ENCODE measurements at places on chromosomes 5 and 9. TPM values are rescaled to one million over a fixed set of nuclear protein-coding genes. Genes with fewer than 3 reads are reported as not detected.

Gene SCGB3A2
- total RNA-seq: not detected

Gene TMOD1
- 0.55 TPM for total RNA-seq

Gene TRIP13
- total RNA-seq: 47.5 TPM

Gene PROB1
- 0.59 TPM for total RNA-seq

- peak; percentile 35 for DNase-seq
- H3K4me1 ChIP-seq: peaks cover 14% of the 10 kb centered on the region
- no peak overlapping the region for H3K27ac ChIP-seq
- no peaks in the 10 kb centered on the region for H3K27me3 ChIP-seq
Observed at GRCh38 chr9:133148199-133149129, 15.2 kb downstream of the GBGT1 start.

DNA sequence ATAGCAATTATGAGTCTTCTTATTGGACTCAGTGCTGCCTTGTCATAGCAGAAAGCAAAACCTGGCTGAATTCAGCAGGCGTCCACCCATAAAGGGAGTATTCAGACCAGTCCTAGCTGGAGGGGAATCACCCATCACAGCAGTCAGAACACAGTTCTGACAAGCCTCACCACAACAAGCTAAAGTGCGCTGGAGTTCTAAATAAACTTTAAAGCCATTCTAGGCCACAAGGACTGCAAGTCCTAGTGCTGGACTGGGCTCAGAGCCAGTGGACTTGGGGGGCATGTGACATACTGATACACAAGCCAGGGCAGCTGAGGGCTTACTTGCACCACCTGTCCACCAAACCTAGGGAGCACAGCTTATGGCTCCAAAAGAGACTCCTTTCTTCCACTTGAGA is 115.3 kb upstream of the PCSK5 start:
- no peaks in the 10 kb centered on the region for H3K4me1 ChIP-seq
- no peak overlapping the region for H3K27ac ChIP-seq
- no peaks in the 10 kb centered on the region for H3K36me3 ChIP-seq
- DNase-seq: peak; percentile 36

DNA sequence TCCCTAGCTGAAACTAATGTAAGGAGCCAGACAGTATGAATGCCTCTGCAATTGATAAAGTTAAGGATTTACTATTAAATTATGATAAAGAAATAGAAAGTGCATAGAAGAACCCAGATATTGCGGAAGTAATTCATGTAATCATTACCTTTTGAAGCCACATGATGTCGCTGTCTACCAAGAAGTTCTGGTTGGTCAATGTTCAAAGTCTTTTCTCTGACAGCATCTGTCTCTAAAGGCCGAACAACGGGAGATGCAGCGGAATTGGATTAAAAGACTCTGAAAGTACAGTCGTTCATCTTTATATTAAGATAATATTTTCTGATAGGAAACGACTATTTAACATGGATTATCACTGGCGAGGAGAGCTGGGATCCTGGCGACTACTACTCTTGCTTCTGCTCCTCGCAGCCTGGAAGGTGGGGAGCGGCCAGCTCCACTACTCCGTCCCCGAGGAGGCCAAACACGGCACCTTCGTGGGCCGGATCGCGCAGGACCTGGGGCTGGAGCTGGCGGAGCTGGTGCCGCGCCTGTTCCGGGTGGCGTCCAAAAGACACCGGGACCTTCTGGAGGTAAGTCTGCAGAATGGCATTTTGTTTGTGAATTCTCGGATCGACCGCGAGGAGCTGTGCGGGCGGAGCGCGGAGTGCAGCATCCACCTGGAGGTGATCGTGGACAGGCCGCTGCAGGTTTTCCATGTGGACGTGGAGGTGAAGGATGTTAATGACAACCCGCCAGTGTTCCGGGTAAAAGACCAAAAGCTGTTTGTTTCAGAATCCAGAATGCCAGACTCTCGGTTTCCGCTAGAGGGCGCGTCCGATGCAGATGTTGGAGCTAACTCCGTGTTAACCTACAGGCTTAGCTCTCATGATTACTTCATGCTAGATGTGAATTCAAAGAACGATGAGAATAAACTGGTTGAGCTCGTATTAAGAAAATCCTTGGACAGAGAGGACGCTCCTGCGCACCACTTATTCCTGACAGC is at the start of gene PCDHA8:
Gene PCDHA8, plus strand, starts transcription at position 210 of the 985 bp plus-strand sequence. Its CDS starts 135 bp downstream, at position 345.
- no peaks in the 10 kb centered on the region for H3K27me3 ChIP-seq
- peak; percentile 62 for DNase-seq
- no peak within 1 kb of the TSS for H3K4me3 ChIP-seq

DNA sequence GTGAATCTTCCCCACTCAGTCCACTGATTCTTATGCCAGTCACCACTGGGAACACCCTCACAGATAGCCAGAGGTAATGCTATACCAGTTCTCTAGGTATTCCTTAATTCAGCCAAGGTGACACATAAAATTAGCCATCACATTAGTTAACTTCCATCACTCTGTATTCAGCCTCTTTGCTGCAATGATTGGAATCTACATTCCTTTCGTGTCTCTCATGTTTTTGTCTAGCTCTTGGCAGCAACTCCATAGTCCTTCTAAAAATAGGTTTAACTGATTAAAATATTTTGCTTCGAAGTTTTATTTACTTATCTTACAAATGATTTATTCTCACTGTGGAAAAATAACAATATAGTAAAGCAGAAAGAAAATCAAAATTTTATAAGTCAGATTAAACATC is 19.6 kb upstream of the RNF20 start:
- H3K4me1 ChIP-seq: peaks cover 5% of the 10 kb centered on the region
- no peaks in the 10 kb centered on the region for H3K36me3 ChIP-seq
- H3K4me3 ChIP-seq: no peak overlapping the region
- H3K27me3 ChIP-seq: no peaks in the 10 kb centered on the region

- no peaks in the 10 kb centered on the region for H3K4me1 ChIP-seq
- H3K36me3 ChIP-seq: no peaks in the 10 kb centered on the region
- H3K4me3 ChIP-seq: no peak overlapping the region
- H3K27me3 ChIP-seq: no peaks in the 10 kb centered on the region
- H3K27ac ChIP-seq: peak overlapping the region; percentile 27
- DNase-seq: no peak
Observed at GRCh38 chr5:9188131-9188530, 357.7 kb downstream of the SEMA5A start.

- H3K36me3 ChIP-seq: peaks cover 6% of the 10 kb centered on the region
- no peak overlapping the region for H3K27ac ChIP-seq
- peaks cover 31% of the 10 kb centered on the region for H3K4me1 ChIP-seq
- H3K27me3 ChIP-seq: no peaks in the 10 kb centered on the region
- DNase-seq: no peak
Observed at GRCh38 chr9:114178756-114179450, 23.6 kb downstream of the COL27A1 start.

DNA sequence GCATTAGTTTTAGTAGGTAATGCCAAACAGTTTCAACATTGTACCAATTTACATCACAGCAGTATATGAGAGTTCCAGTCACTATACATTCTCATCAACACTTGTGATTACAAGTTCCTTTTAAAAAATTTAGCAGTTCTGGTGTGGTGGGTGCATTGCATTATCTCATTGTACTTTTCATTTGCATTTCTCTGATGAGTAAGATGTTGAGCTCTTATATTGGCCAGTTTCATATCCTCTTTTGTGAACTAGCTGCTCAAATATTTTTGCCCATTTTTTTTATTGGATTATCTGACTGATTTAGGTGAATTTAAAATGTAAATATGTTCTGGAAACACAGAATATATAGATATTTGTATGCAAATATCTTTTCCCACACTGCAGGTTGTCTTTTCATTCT is 160.9 kb upstream of the NR3C1 start:
- DNase-seq: no peak
- H3K27ac ChIP-seq: no peak overlapping the region
- H3K4me3 ChIP-seq: no peak overlapping the region
- no peaks in the 10 kb centered on the region for H3K36me3 ChIP-seq

- H3K4me3 ChIP-seq: no peak overlapping the region
- no peak overlapping the region for H3K27ac ChIP-seq
- DNase-seq: no peak
- no peaks in the 10 kb centered on the region for H3K4me1 ChIP-seq
- H3K36me3 ChIP-seq: no peaks in the 10 kb centered on the region
Observed at GRCh38 chr9:76741524-76741923, 22.7 kb upstream of the PCA3 start.

DNA sequence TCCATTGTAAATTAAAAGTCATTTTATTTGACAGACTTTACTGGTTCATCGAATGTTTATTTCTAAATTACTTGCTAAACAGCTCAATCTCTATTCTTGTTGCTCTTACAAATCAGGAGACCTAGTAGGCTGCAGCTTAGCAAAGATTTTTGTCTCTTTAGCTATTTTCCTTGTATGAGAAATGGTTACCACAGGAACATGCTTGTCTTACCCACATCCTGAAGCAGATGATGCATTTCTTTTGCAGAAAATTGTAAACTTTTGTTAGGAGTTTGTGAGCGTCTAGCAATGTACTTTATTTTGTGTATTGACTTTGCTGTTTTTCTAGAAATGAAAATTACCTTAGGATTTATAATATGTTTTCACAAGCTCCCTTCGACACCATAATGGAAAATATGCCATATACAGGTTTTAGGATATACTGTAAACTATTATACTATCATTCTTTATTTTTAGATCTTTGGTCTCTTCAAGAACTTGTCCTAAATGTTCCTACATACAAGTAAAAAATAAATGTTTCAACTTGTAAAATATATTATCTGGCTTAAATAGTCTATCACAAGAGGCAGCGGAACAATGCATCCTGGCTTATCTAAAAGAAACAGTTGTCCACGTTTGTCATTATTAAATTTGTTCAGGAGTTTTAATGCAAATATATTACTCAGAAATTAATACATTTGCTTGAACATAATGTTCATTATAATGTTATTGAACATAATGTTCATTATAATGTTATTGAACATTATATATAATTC is 54.1 kb downstream of the SPEF2 start:
- H3K36me3 ChIP-seq: no peaks in the 10 kb centered on the region
- H3K4me3 ChIP-seq: no peak overlapping the region
- H3K27me3 ChIP-seq: no peaks in the 10 kb centered on the region

DNA sequence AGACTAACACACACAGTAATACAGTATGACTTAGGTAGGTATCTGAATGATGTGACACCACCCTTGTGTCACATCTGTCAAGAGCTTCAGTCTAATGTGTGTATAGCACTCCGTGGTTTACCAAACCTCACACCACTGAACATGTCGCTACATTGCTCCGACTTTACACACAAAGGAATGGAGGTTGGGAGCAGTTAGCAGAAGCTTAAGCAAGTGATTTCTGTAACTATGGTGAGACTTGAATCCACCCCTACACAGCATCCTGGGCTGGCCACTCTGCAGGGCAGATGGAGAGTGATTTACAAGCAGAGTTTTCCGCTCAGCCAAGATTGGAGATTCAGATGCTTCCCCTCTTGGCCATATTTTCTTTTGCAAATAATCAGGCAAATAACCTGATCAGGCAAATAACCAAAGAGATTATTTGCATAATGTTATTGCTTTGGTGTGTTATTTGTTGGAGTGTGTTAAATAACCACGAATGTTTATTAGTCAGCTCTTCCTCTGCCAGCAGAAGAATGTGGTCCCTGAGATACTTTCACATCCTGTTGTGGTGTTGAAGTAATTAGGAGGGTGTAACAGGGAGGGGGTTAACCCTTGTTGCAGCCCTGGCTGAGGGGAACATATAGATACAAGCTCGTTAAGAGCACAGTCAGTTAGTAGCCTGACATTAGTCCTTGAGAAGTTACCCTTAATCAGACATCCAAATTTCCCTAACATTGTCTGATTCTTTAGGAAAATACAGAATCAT is 92.8 kb downstream of the SNX18 start:
- H3K4me1 ChIP-seq: no peaks in the 10 kb centered on the region
- no peak for DNase-seq
- H3K36me3 ChIP-seq: no peaks in the 10 kb centered on the region
- no peaks in the 10 kb centered on the region for H3K27me3 ChIP-seq
- H3K27ac ChIP-seq: no peak overlapping the region

DNA sequence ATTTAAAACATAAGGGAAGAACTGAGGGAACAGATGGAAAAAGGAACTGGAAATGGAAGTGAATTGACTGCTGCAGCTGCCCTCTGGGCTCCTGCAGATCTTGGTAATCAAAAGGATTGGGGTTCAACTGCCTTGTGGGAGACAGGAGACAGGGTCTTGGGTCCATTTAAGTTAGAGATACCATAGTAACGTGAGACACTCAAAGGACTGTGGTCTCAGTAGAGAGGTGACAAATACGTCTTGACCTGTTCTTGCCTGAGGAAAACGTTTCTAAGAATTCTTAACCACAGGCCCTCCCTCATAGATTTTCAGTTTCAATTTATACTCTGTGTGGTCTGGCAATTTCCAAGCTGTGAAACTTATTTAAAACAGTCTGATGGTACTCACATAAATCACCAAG is 100.8 kb upstream of the DHFR start:
- DNase-seq: peak; percentile 20
- H3K27ac ChIP-seq: peak overlapping the region; percentile 85
- no peaks in the 10 kb centered on the region for H3K27me3 ChIP-seq
- H3K4me3 ChIP-seq: no peak overlapping the region
- peaks cover 41% of the 10 kb centered on the region for H3K4me1 ChIP-seq
- peaks cover 5% of the 10 kb centered on the region for H3K36me3 ChIP-seq

DNA sequence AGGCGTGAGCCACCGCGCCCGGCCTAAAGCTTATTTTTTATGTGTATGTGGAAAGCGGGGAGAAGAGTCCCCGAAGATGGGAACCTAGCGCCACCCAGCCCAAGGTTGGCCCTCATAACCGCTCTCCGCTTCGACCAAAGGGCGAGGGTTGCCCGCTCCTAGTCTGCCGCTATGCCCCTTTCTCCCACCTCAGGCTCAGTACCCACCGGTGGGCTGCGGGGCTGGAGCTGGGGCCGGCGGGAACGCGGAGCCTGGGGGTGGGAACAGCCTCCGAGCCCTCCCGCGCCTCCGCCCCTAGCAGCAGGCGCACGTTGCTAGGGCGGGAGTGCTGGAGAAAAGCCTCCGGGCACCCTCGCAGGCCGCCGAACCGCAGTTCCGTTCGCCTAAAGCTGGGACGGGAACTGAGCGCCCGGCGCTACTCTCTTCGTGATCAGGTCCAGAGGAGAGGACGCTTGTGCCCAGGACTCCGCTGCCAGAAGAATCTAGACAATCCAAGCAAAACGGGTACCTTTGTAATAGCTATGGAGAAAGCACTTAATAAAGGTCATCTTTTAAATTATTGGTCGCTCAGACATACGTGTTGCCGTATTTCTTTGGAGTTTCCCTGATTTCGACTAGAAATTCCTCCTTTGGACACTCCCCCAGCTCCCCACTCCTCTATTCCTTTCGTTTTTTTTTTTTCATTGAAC is at the start of gene WDR31:
Gene WDR31, minus strand, starts transcription at position 265 of the 689 bp plus-strand sequence. CDS start 8,253 bp downstream, outside the sequence.
- DNase-seq: peak; percentile 90
- peaks cover 3% of the 10 kb centered on the region for H3K4me1 ChIP-seq
- no peaks in the 10 kb centered on the region for H3K27me3 ChIP-seq
- H3K27ac ChIP-seq: peak within 1 kb of the TSS; percentile 33
- no peaks in the 10 kb centered on the region for H3K36me3 ChIP-seq
